IMR-90 (cell line): ENCODE measurements at places on chromosomes 7 and 10. TPM values are rescaled to one million over a fixed set of nuclear protein-coding genes. Genes with fewer than 3 reads are reported as not detected.

Gene DUS4L
- 6.6 and 8.6 TPM in 2 replicates for total RNA-seq

Gene VWDE
- 0.18 and 0.28 TPM in 2 replicates for total RNA-seq

Gene CWF19L1
- total RNA-seq = 26.7 and 30.8 TPM in 2 replicates

Gene CLDN3
- 0.18 TPM in 1 of 2 replicates, not detected in the other for total RNA-seq

Gene C1QL3
- not detected in 2 replicates for total RNA-seq

Gene SPAM1
- not detected in 2 replicates for total RNA-seq

DNA sequence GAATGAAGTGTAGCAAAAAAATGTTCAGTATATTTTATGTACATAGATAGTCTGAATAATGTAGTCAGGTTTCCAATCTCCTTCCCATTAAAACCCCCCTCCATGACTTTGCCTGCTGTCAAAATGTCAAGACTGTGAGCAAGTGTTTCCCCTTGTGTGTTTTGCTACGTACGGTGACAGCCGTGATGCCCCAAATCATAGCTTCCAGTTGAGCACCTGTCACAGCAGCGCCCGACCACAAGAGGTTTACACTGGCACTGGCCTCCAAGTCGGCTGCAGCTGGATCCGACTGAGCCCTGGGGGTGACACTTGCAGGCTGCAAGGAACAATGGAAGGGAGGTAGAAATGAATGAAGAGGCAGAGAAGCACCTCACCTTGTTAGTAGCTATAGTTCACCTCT lies 62.3 kb downstream of the LAMB4 start:
- H3K36me3 ChIP-seq = no peaks in the 10 kb centered on the region; the same call in 1 of the 2 replicates
- DNase-seq = no peak
- H3K27ac ChIP-seq = no peak overlapping the region

DNA sequence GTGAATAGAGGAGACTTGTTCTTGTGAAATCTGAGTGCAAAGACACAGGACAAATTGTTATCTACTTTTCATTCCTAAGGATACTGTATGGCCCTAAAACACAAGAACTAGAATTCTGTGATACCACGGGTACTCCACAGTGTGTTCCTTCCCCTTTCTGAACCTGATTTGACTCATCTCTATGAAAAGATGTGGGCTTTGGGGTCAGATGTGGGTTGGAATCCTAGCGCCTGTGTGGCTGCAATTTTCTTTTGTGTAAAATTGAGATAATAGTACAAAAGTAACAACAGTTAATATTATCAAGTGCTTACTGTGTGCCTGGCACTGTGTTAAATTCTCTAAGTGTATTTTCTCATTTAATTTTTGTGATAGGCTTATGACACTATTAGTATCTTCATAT lies 8.1 kb downstream of the SRGN start:
- no peak for DNase-seq
- no peak overlapping the region for H3K4me3 ChIP-seq
- no peak overlapping the region for H3K27ac ChIP-seq
- H3K4me1 ChIP-seq = no peaks in the 10 kb centered on the region; the same call in 1 of the 2 replicates
- no peaks in the 10 kb centered on the region for H3K36me3 ChIP-seq

GRCh38 chr7:156751319-156751718 lies 110.7 kb downstream of the RNF32 start:
- peak; percentile 97 for DNase-seq
- H3K36me3 ChIP-seq = no peaks in the 10 kb centered on the region
- peak overlapping the region; percentile 51; the same call in 1 of the 2 replicates for H3K27ac ChIP-seq
- H3K4me1 ChIP-seq = peaks cover 22% of the 10 kb centered on the region

- H3K36me3 ChIP-seq = no peaks in the 10 kb centered on the region
- H3K27ac ChIP-seq = no peak overlapping the region
- no peaks in the 10 kb centered on the region for H3K4me1 ChIP-seq
- H3K4me3 ChIP-seq = no peak overlapping the region
- DNase-seq = no peak
- peaks cover 16% of the 10 kb centered on the region for H3K27me3 ChIP-seq
These were observed 63.2 kb upstream of the BMPER start for GRCh38 chr7:33842150-33842549.

GRCh38 chr7:154171422-154171821 lies 119.2 kb downstream of the DPP6 start:
- H3K27ac ChIP-seq = no peak overlapping the region
- H3K36me3 ChIP-seq = no peaks in the 10 kb centered on the region
- no peak overlapping the region for H3K4me3 ChIP-seq
- H3K27me3 ChIP-seq = no peaks in the 10 kb centered on the region
- no peaks in the 10 kb centered on the region for H3K4me1 ChIP-seq
- no peak for DNase-seq

DNA sequence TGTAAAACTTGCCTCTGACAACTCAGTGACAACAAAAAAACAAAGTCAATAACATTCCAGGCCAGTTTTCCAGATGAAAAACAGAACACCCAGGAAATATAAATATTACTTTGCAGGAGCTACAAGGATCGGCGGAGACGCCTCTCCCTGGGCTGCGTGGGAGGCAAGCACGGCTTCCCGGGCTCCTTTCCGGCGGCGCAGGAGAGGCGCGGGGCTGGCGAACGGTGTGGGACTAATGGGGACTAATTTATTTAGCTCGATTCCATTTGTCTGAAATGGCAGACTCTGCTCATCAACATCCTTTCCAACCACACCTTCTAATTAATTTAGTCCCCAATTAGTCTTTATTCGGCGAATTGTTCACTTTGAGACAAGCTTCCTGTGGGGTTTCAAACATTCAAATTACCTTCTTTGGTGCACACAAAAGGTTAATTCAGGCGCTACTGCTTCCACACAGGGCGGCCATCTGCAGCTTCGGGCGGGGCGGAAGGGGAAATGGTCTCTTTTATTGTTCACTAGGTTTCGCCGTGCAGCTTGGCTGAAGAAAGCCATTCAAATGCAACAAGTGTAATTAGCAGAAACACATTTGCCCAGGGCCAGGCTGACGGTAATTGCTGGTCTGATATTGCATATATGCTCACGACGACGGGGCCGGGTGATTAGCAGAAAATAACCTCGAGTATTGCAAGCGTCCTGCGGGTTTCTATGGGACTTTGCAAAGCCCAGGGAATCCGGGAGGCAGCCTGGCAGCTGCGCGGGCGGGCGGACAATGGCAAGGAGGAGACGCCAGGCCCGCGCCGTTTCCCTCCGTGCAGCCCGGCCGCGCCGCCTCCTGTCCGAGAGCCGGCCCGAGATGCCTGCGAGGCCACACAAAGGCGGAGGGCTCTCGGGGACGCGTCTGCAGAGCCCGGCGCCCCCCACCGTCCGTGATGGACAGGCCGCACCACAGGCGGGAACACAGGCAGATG lies 270.1 kb downstream of the PTPRN2 start:
- H3K36me3 ChIP-seq = no peaks in the 10 kb centered on the region
- H3K27ac ChIP-seq = no peak overlapping the region
- DNase-seq = no peak
- H3K27me3 ChIP-seq = no peaks in the 10 kb centered on the region
- no peaks in the 10 kb centered on the region for H3K4me1 ChIP-seq
- H3K4me3 ChIP-seq = no peak overlapping the region

- no peak for DNase-seq
- H3K4me1 ChIP-seq = no peaks in the 10 kb centered on the region
- no peak overlapping the region for H3K4me3 ChIP-seq
- H3K27ac ChIP-seq = no peak overlapping the region
- no peaks in the 10 kb centered on the region for H3K36me3 ChIP-seq
These were observed 96.2 kb downstream of the GLRX3 start for GRCh38 chr10:130232166-130233034.

DNA sequence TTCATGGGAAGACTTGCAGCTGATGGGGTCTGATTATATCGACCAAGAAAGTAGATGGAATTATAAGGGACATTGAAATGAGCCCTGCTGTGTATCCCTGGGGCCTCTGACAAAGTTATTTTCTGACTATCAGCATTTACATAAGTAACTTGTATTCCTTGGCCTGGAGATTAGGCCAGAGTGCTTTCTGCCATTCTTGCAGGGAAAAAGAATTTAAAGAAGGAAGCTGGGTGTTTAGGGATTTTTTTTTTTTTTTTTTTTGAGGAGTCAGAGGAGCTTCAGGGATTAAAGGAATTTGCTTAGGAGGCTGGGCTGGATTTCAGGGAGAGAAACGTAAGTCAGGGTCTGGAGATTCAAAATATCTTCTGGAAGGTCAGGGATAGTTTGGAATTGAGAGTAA lies 4.6 kb downstream of the SPAM1 start:
- H3K27me3 ChIP-seq = no peaks in the 10 kb centered on the region
- H3K36me3 ChIP-seq = no peaks in the 10 kb centered on the region
- no peak for DNase-seq
- H3K4me3 ChIP-seq = no peak overlapping the region
- no peak overlapping the region for H3K27ac ChIP-seq

- no peak overlapping the region for H3K4me3 ChIP-seq
- DNase-seq = peak; percentile 97
- peak overlapping the region; percentile 39; the same call in 1 of the 2 replicates for H3K27ac ChIP-seq
- no peaks in the 10 kb centered on the region for H3K27me3 ChIP-seq
- H3K36me3 ChIP-seq = no peaks in the 10 kb centered on the region
- peaks cover 17% of the 10 kb centered on the region for H3K4me1 ChIP-seq
These were observed 533.1 kb downstream of the KCNMA1 start for GRCh38 chr10:77104459-77104980.

- DNase-seq = no peak
- H3K36me3 ChIP-seq = no peaks in the 10 kb centered on the region
- no peak overlapping the region for H3K27ac ChIP-seq
- no peak overlapping the region for H3K4me3 ChIP-seq
- peaks cover 2% of the 10 kb centered on the region; the same call in 1 of the 2 replicates for H3K27me3 ChIP-seq
These were observed 136.2 kb upstream of the NRBF2 start for GRCh38 chr10:62996925-62997324.
